ENCODE measurements at places on chromosomes 7 and 10.

GRCh38 chr7:158702944-158703343 is 1.7 kb downstream of the NCAPG2 start:
- no peak for DNase-seq

DNA sequence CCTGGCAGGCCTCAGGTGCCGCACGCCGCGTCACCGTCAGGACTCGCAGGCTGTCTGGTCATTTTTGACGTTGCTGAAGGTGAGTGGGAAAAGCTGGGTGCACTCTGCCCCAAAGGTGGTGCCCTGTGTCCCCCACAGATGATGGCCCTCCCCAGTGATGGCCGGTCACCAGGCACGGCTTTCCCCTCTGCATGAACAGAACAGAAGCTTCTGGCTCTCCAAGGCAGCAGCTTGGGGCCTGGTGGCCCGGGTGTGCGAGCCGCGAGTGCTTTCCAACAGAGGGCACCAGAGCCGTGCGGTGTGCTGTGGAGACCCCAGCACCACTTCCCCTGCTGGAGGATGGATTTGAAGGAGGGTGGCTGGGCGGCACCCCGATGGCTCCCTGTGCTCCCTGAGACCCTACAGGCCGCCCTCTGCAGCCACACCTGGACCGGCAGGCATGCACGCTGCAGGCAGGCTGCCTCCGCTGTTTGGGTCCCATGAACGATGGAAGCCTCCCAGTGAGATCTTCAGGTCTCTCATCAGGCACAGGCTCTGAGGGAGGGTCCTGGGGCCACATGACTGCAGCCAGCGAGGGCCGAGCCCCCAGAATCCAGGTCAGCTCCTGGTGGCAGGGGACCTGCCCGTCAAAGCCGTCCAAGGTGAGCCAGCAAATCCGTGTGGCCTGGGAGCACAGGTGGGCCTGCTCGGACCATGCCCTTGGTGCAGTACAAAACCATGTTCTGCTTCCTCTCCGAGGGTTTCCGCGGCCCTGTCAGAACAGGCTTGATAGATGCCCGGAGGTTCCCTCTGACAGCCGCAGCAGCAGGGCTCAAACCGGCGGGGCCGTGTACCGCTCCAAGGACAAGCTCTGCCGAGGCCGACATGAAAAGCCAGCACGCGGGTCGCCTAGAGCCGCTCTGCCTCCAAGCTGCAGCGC is 195.4 kb downstream of the EBF3 start:
- DNase-seq, result no peak

DNA sequence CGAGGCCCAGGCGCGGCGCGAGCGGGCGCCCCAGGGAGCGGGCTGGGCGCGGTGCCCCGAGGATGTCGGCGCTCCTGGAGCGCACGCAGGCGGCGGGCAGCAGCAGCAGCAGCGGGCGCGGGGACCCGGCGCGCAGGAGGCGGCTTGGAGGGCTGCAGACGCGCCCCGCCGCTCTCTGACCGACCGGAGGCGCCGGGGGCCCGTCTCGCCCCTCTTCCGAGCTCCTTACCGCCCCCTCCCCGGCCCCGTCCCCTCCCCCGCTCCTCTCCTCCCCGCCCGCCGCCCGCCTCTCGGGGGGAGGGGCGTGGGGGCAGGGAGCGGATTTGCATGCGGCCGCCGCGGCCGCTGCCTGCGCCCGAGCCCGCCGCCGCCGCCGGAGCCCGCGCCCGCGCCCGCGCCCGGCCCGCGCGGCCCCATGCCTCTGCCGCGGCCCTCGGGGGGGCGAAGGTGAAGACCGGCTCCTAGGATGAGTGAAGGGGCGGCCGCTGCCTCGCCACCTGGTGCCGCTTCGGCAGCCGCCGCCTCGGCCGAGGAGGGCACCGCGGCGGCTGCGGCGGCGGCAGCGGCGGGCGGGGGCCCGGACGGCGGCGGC is at the start of gene NRG3:
Gene NRG3, plus strand, starts transcription at position 320 of the 592 bp plus-strand sequence.
- DNase-seq, result no peak

GRCh38 chr10:118967160-118967559 is 62.4 kb upstream of the NANOS1 start:
- DNase-seq, result no peak

DNA sequence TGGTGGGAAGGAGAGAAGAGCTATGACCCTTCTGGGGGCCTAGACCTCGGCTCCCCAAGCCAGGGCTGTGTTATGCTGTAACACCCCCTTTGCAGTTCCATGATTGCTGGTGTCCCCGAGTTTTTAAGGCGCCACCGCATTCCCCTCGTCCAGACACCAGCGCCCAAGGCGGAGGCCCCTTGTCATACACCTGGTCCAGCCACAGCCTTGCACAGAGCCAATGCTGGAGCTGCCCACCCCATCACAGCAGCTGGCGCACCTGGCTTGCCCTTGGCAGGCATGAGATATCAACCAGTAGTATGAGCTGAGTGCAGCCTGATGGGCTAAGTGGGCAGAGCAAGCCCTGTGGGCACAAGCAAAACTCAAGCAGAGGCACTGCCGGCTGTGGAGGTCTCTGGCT is 209.4 kb downstream of the SORCS1 start:
- DNase-seq, result no peak

GRCh38 chr7:71668572-71668971 is 536.6 kb downstream of the GALNT17 start:
- DNase-seq, result no peak

DNA sequence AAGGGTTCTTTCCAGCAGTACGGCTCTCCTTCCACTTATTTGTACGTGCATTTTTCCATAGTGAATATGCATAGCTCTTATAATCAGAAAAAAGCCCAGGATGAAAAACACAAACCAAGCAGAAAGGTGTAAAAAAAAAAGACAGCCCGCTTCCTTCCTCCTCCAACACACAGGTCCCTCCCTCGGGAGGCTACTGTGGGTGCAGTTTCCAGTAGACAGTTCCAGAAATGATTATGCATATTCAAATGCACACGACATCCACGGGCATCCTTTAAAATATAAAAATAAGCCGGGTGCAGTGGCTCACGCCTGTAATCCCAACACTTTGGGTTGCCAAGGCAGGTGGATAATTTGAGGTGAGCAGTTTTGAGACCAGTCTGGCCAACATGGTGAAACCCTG is 59.9 kb downstream of the TNRC18 start:
- no peak for DNase-seq

DNA sequence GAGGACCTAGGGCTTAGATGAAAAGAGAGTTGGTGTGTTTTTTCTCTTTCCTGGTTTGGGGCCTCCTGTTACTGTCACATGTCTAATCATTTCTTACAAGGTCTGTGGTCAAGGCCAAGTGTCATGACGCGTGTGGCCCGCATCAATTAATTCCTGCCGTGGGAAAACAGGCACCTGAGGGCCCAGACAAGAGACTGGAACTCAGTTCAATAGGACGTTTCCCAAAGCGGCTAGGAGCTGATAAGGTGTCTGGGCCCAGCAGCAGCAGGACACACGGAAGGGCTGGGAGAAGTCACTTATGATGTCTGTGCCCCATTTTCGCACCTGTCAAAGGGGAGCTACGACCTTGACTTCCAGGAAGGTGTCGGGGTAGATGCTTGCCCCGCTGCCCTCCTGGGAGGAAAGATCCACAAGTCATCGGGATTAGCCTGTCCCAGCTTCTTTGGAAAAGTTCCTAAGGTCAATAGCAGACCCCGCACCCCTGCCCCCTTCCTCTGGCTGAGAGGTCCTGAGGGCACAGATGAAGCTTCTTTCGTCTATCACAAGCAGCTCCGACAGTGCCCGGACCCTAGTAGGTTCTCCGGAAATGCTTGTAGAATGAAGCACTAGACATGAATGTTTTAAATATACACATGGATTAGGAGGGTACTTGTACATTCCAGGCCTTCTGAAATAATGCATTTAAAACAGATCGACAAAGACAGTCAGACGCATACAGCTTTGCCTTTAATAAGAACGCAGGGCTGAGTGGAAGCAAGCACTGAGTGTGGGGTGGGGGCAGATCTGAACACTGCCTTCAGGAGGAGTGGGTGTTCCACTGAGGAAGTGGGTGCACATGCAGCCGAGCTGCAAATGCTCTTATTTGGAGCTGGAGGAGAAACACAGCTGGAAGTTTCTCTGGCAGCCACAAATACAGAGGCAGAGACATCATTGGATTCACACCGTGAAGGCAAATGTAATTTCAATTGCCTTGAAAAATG is 237.5 kb upstream of the GRB10 start:
- no peak for DNase-seq

GRCh38 chr7:134856091-134856490 is 76.7 kb downstream of the CALD1 start:
- no peak for DNase-seq

DNA sequence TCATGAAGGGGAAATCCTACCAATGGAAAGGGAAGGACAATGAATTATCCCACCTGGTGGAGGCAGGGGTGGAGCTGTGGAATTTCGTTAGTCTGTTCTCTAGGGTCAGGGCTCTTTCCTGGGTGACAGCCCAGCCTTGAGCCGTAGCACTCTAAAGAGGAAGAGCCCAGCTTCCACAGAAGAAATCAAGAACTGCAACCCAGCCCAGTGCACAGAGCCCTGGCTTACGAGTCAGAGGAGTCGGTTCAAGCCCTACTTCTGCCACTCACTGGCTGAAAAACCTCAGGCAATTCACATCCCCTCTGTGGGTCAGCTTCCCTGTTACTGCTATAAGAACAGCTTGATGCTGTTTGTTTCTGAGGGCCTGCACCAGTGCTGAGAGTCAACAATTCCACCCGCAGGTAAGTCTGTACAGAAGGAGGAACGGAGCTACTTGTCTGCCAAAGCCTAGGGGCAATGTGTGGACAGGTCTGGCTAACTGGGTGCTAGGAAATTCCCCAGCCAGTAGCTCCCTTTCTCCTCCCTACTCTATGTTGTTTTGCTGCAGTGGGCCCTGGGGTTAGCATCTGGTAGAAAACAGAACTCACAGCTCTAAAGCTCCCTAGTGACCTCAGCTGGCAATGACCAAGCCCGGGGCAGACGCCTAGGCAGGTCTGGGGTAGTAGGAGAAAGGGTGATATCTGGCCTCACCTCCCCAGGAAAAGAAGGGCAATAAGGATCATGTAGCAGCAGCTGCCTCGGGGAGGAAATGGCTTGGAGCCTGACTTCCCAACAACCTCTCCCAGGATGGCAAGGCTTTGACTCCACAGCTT is 3.3 kb downstream of the AVPI1 start:
- no peak for DNase-seq

GRCh38 chr10:51950371-51950995 is 251.1 kb upstream of the CSTF2T start:
- no peak for DNase-seq

DNA sequence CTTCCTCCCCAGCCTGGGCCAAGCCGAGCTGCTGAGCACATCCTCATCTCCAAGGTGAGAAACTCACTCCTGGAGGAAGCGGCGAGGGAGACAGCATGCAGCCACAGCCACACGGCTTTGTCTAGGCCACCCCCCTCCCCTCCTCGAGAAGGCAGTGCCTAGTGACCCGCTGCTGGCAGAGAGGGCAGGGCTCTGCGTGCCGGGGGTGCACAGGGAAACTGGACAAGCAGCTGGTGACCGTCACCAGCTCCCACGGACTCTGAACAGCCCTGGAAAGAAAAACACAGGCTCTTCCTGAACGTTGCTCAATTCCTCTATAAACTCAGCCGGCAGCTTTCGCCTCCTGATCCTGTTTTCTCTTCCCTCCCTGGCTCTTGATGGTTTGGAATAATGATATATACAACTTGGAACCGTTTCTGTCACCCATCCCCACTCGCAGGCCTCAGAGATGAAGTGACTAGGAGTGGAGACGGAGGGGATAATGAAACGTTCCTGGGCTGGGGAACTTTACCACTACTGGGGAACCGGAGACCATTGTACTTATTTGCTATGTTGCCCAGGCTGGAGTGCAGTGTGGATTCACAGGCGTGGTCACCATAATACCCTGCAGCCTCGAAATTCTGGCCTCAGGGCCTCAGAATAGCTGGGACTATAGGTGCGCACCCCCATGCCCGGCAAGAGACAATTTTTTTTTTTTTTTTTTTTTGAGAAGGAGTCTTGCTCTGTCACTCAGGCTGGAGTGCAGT is 19.3 kb downstream of the PAPOLB start:
- DNase-seq, result no peak

GRCh38 chr10:29540016-29540415 is 94.8 kb downstream of the SVIL start:
- no peak for DNase-seq
